ENCODE measurements at places on chromosomes 6 and 20.

DNA sequence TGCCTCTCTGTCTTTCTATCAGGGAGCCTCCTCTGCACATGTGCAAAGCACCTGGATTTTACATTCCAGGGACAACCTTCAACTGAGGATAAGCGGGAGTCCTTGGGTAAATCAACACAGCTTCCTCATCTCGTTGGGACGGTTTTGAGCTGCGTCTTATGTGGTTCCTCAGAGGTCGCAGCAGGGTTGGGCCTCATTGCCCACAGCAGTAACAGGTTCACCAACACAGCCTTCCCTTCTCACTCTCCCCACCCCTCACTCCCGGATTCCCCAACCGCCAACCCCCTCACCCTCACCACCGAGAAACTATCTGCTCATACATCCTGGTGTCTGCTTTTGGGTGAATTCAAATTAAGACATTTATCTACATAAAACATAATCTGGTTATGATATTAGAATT lies 155.8 kb upstream of the GGTLC1 start:
- DNase-seq, result no peak

DNA sequence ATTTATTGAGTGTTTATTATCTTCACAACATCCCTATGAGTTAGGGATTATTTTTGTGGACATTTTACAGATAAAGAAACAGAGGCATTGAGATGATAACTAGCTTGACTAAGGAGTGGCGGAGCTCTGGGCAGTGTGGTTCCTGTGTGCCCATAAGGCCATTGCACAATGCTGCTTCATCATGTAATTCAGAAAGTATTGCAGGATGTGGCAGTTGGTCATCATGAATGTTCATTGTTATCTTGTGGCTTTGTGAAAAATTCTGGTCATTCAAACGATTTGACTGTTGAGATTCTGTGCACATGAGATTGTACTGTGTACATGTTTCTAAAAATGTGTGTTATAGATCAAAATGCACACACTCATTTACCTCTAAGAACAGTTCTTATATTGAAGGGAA lies 150.8 kb downstream of the ESR1 start:
- DNase-seq, result no peak

DNA sequence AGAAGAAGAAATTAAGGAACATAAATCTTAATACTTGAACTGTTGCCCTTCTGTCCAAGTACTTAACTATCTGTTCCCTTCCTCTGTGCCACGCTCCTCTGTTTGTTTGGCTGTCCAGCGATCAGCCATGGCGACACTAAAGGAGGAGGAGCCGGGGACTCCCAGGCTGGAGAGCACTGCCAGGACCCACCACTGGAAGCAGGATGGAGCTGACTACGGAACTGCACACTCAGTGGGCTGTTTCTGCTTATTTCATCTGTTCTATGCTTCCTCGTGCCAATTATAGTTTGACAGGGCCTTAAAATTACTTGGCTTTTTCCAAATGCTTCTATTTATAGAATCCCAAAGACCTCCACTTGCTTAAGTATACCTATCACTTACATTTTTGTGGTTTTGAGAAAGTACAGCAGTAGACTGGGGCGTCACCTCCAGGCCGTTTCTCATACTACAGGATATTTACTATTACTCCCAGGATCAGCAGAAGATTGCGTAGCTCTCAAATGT lies 17.1 kb downstream of the IRF4 start:
- no peak for DNase-seq

- DNase-seq, result no peak
Observed at GRCh38 chr20:21548390-21549035, 34.6 kb upstream of the NKX2-2 start.

DNA sequence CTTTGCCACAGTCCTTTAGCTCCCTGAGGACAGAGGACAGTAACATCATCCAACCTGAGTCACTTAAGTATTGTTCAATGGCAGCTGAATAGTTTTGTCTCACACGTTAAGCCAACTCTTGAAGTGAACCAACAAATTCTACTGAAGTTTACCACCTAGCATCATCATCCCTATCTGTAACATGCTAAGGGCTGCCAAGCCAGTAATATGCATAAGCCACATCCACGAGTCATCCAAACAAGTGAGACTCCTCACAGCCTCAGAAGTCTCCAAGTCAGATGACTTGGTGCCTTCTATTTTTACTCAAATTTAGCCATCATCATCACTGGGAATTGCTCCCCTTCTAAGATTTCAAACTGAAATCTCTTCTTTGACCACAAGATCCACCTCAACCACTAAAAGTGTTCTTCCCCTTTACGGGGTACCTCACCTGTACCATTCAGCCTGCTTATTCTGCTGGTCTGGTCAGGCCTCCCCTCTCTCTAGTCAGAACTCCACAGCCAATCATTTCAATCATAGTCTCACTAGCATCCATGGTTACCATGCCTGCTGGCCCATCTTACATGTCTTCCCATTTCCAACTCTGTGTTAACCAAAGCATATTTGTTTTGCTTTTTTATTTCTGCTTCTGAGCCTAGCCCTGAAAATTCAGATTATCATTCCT lies 73.7 kb downstream of the DTNBP1 start:
- DNase-seq, result no peak

- no peak for DNase-seq
Observed at GRCh38 chr6:107641500-107641941, 151.6 kb downstream of the SOBP start.
